Stimulated activated CD4-positive, alpha-beta T cell treated with anti-CD3 and anti-CD28 coated beads, TNF-alpha, amount 100 ng/mL, for 24 hours (primary cell): ENCODE measurements at places on chromosomes 6 and 20.

- DNase-seq, result no peak
These were observed 42.0 kb upstream of the ID4 start for GRCh38 chr6:19795211-19795610.

DNA sequence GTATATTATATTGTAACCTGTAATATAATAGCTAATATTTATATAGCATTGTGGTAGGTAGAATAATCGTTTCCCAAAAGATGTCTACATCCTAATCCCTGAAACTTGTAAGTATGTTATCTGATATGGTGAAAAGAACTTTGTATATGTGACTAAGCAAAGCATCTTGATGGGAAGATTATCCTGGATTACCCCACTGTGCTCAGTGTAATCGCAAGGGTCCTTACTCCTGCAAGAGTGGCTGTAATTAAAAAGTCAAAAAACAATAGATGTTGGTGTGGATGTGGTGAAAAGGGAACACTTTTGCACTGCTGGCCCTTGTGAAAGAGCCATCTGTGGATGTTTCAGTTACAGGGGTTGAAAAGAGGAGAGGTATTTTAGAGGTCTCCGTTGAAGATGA is 95.2 kb downstream of the EDN1 start:
- no peak for DNase-seq

GRCh38 chr20:25053255-25054031 is 4.5 kb downstream of the ACSS1 start:
- DNase-seq, result no peak

DNA sequence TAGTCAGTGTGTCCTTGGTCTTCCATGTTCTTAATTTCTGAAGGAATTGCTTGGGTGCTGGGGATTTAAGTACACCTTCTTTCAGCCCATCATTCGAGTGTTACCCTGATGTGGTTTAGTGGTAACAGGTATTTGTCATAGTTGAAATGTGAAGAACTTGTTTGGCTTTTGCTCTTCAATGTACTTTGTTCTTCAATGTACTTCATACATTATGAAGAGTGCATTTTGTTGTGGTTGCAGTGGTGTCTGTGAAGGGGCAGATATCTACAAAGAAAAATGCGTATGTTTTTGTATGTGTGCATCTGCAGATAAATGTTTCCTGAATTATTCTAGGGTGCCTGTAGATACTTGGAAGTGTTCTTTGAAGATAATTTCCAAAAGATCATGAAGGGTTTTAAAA is 111.2 kb upstream of the SUPT3H start:
- no peak for DNase-seq

DNA sequence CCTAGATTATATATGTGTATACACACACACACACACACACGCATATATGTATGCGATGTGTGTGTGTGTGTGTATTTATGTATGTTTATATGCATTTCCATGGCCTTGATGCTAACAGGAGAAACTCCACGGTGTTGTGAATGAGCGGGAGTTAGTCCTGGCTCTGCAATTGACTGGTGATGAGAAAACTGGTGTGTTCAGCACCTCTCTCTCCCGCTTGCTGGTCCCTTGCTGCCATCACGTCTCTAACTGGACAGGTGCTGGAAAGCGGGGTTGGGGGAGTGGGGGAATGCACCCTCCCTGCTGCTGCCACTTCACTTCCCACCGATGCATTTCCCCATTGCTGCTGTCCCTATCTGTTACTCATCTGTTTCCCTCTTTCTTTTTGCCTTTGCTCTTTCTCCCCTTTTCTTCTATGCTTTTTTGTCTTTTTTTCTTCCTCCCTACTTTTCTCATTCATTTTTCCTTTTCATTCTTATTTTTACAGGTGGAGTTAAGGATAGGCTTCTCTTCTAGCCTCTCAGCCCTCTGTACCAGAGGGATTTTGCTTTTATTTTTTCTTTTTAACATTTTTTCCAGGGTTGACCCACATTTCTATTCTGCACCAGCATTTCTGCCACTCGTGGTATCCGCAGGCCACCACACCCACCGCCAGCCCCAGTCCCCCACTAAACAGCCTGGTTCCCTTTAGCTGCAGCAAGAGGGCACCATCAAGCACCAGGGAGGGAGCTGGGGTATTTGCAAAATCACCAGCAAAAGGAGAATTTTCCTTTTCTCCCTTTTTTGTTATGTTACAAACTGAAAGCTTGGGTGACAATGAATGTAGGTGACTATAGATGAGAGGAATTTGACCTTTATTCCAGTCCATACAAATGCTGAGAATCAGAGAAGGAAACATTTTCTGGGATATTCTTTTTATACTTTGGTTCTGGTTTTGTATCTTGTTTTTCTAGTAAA is 115.6 kb downstream of the TCP11 start:
- DNase-seq, result no peak

DNA sequence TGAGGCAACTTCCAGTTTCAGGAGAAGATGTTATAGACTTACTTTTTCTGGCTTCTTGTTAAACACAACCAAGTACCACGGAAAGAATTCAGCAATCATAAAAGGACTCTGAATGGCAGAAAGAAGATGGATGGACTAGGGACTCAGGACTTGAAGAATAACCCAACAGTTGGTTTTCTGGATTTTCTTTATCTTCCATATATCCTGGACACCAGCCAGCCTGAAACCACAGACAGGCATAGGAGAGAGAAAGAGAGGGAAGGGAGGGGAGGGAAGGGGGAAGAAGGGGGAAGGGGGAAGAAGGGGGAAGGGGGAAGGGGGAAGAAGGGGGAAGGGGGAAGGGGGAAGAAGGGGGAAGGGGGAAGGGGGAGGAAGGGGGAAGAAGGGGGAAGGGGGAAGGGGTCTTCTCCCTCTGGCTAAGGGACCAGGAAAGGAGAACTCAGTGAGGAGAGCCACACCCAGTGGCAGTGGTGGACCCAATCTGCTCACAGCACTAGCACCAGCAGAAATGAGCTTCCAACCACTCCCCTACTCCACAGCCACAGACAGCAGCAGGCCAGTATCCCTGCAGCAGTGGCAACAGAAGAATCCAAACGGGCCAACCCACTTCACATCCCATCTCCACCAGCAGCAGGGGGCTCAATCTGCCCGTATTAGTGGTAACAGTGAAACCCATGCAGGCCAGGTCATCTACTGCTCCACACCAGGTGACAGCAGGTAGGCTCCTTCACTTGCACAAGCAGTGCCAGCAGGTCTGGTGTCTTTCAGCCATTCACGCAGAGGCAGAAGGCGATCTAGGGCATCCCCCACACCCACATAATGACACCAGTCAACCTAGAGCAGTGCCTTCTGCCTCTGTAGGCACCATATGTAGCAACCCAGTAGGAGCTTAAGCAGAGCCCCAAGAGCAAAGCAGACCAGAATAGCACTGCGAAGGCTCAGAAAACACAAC is 78.6 kb downstream of the TRMT6 start:
- DNase-seq, result no peak

DNA sequence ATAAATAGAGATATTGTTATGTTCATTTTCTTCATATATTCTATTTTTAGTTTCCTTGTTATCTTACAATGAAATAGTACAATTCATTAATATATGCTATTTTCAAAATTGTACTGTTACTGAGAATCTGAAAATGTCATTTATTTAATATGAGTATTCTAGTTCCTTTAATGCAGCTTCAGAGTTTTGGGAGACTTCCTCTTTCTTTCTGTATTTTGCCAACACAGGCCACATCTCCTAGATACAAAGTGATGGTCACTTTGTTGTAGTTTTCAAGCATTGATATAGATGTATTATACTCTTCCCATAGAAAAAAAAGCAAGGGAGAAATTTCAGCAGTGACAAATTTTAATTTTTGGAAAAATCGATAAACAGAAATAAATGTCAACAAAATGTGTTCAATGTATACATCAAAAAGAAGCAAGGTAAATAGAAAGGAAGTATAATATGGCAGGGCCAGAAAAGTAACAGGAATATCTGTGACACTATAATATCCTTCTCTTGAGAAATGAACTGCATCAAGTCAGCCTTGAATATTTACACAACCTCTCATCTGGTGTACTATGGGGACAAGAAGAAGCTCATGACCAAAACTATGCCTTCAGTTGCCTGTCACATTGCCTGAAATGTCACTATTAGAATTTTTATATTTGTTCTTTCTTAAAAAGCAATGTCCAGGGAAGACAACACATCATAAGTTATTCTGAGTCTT is 396.0 kb downstream of the TBC1D32 start:
- DNase-seq, result no peak

DNA sequence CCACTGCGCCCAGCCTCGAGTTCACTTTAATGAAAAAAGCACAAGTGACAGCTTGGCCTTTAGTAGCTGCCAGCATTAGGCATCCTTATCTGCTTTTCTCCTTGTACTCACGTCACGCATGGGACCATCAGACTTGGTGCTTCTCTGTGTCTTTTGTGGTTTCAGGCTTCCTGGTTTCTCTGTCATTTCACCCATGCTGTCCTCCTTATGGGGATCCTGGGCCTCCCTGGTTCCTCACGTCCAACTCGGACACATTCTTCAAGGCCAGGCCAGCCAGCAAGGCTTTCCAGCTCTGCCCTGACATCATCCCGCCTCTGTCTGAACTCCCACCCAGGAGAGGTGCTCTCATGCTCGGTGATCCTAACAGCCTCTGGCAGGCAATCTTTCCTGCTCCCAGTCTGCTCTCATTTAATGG is 83.2 kb downstream of the TIAM2 start:
- DNase-seq, result no peak

GRCh38 chr20:25408170-25408547 is 686 bp downstream of the GINS1 start:
- no peak for DNase-seq

DNA sequence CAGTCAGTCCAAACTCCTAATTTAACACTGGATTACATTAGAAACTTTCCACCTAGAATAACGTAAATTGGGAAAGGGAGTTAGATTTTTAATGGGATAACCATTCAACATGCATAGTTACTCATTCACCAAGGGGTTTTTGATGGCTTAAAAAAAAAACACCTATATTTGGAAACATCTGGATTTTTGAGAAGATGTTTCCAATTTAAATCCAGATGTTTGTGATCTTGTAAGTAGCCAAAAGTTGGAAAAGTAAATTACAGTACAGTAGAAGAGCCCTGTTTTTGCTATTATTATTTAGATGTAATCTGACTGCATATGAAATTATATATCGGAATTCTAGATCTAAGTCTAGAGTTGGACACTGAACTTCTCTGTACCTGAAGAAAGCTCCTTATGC is 478.2 kb downstream of the CD83 start:
- DNase-seq, result no peak

DNA sequence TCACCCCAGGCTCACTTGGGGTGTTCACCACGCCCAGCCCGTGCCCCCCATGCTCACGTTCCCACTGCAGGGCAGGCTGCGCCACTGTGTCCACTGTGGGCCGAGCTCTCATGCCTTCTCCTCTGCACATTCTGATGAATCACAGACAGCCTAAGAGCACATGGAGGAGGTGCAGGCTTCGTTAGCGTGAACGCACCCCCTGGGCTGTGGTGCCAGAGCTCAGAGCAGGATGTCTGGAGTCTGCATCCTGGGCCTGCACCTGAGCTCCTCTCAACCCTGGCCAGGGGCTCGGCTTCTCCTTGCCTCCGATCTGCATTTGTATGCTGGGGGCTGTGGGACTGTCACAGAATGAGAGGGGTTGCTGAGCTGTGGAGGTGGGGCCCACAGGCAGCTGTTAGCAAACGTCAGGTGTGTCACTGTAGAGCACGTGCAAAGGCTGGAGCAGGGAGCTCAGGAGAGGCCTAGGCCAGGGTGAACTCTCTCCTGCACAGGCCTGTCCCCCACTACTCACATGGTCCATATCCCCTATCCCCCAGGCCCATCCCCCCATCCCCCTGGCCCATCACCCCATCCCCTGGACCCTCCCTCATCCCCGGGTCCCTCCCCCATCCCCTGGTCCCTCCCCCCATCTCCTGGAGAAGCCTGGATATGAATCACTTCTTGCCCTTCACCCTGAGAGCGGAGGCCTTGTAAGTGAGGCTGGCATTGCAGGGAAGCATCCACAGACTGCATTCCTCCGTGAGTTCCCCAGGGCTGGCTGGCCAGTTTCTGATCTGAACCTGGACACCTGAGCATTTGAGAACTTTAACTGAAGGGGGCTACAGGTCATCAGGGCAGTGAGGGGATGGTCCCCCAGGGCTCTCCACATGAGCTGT is 309.5 kb downstream of the TAF4 start:
- no peak for DNase-seq

- DNase-seq, result no peak
These were observed 2.1 kb downstream of the CTSZ start for GRCh38 chr20:59004763-59005522.

GRCh38 chr6:22444330-22444729 is 125.0 kb upstream of the HDGFL1 start:
- DNase-seq, result no peak

DNA sequence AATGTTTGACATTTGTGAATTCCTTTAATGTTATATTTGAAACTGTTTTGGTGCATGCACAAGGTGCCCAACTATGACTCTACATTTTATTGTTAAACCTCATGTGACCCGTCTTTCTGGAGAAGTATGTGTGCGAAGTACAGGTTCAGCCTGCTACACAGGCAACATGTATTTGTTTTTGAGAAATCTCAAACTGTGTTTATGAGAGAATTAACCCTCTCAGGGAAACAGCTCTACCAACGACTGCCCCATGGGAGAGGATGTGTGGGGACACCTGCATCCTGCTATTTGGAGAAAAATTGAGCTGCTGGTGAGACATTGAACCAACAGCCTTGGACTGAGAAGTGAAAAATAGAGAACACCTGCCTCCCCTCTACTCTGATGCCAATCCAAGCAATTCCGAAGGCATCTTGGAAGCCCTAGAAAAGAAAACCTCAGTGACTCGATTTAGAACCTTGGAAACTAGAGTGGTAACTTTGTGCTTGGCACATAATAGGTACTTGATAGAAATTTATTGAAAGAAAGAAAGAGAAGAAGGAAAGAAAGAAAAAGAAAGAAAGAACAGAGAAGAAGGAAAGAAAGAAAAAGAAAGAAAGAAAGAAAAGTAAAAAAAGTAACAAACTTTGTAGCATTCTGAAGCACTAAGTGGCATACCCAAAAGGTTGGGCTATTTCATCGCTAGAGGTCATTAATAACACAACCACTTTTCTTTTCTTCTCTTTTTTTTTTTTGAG is 2.9 kb upstream of the AKAP12 start:
- DNase-seq, result no peak

GRCh38 chr6:132354517-132355167 is 46.6 kb downstream of the MOXD1 start:
- DNase-seq, result peak; percentile 24

DNA sequence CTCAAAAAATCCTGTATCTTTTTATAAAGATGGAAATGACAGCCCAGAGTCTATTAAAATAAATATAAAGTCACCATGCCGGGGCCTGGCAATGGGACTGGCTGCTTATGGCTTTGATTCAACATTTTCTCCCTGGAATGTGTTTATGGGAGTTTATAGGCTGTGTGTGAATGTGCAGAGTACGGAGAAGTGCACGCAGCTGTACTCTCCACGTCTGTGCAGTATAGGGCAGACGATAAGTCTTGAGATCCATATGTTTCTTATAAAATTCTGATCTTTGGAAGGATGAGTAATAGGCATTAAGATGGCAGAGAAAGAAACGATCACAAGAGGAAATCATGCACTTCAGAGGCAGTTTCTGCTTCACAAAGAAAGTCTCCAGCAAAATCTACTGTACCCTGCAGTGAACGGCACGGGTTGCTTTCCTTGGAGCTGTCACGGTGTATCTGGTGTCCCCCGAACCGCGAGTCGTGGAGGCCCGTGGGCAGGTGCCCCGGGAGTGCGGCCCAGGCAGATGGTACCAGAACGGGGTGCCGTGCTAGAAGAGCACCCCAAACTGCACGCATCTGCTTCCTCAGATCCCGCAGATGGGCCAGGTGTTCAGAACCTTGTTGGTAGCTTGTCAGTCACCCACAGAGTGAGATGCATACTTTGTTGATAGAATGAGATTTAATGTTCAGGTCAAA is 382.5 kb downstream of the TAF4 start:
- DNase-seq, result no peak
